ENCODE measurements at places on chromosomes 1 and 21.

- DNase-seq = no peak
Measured at GRCh38 chr21:15250384-15250783, 185.6 kb upstream of the NRIP1 start.

GRCh38 chr1:53964109-53964508 is 18.0 kb downstream of the LRRC42 start:
- no peak for DNase-seq

GRCh38 chr1:12080156-12080555 is 17.1 kb downstream of the TNFRSF8 start:
- no peak for DNase-seq

DNA sequence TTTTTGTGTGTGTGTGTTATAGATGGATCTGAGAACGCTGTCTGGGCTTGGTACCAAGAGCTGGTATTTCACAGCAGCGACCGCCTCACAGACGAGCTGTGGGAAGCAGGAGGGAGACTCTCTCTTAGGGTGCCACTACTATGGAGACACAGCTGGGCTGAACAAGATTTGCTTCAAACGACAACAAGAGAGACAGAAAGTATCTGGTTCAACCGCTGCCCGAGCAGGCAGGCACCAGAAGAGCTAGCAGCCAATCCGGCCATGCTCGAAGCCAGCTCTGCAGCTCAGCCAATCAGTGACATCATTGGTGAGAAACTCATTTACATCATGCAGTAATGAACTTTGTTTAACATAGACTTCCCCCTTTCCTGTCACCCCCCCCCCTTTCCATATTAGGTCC is 341.3 kb downstream of the USP25 start:
- DNase-seq = no peak

- no peak for DNase-seq
Measured at GRCh38 chr1:109762821-109763645, 690 bp downstream of the EPS8L3 start.

DNA sequence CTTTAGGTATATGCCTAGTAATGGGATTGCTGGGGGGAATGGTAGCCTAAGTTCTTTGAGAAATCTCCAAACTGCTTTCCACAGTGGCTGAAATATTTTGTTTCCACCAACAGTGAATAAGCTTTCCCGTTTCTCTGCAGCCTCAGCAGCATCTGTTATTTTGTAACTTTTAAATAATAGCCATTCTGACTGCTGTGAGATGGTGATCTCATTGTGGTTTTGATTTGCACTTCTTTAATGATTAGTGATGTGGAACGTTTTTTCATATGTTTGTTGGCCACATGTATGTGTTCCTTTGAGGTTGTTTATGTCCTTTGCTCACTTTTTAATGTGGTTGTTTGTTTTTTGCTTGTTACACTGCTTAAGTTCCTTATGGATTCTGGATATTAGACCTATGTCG is 237.4 kb downstream of the CENPF start:
- DNase-seq = no peak

DNA sequence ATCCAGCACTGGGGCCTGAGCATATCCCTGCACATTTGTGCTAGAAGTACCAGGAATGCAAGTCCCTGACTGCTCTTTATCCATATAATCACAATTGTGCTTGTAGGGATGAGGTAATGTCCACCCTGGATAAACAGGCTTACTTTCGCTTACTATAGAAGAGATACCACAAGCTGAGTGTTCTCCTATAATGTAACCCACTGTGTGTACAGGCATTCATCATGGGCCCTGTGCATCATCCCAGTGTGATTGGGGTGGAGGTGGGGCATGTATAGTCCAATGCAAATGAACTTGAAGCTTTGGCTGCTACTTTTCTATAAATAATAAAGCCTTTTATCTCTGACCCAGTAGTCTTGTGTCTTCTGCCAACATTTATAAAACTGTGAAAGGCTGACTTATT is 69.3 kb downstream of the MAN1A2 start:
- no peak for DNase-seq

GRCh38 chr1:230005040-230005439 is 62.0 kb upstream of the GALNT2 start:
- no peak for DNase-seq

- DNase-seq = no peak
Measured at GRCh38 chr1:54011316-54012007, 6.5 kb downstream of the LDLRAD1 start.

- DNase-seq = no peak
Measured at GRCh38 chr1:229139331-229140118, 131.4 kb upstream of the RAB4A start.

DNA sequence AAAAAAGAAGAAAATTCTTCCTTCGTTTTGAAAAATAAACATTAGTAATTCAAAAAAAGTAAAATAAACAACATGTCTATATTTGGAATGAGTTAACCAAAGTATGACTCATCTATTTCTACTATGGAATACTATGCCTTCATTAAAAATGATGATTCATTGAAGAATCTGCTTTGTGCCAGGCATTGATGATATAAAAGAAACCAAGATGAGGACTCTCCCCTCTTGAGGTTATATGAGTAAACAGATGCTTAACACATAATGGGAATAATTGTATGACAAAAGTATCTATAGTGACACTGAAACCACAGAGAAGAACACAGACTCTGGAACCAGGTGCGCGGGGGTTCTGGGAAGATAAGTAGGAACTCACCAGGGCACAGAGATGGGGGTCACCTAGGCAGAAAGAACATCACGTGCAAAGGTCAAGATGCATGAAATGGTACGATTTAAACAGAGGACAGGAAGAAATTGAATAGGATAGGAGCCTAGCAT is 18.8 kb downstream of the ELF3 start:
- no peak for DNase-seq

GRCh38 chr21:27040738-27041469 is 74.0 kb upstream of the ADAMTS5 start:
- DNase-seq = no peak

DNA sequence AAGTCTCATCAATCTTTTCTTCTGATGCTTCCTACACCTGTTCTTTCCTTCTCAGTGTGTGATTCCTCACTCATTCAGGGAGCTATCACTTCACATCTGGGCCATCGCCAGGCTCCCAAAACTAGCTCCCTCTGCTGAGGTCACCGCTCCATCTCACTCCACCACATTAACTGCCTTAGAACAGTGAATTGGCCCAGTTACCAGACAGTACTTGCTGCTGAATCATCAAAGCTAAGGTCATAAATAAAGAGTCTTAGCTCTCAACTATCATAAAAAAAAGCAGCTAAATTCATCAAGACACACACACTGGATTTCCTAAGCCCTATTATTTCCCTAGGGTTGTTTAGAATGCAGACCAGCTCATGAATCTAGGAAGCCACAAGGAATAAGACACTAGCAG is 18.8 kb upstream of the SRM start:
- no peak for DNase-seq

DNA sequence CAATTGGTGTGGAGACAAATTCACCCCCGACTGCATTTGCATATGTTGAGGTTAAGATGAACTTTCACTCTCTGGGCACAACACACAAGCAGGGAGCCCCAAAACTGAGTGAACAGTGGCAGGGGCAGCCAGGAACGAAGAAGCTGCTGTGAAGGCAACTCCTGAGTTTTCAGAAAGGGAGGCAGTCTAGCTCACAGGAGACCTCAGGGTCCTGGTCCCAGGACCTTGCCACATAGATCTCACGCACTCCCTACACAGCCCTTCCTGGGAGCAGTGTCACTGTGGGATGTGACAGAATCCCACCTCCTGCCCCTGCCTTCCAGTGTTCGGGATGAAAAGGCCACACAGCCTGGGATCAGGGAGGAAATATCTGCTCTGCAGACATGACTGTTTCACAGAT is 60.9 kb downstream of the KCND3 start:
- DNase-seq = no peak

DNA sequence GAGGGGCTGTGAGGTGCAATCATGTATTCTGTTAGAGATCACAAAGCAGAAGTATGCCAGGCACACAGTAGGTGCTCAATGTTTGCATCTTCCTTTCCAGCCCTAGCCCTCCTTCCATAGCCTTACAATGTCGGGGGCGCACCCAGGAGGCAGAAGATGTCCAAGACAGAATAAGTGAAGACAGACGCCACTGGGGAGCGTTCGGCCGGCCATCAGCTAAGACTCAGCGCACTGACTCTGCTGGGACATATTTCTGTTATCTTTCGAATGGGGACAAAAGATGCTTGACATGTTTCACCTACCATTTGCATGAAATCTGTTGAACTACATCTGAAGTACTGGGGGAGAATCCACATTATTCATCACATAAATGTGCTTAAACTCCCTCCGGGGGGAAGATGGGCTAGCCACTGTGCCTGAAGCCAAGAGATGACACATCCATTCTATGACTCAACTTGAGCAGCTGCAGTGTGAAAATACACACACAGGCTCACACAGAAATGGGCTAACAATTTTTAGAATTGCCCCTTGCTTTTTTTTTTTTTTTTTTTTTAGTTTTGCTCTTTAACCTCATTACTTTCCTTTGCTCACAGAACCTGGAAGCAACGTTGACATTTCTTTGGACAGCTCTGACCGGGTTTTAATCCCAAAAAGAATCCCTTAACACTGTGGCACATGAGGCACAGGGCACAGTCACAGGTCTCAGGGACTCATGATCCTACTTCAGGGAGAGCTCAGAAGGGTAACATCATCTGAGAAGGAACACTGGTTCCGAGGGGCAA is 7.9 kb downstream of the TIAM1 start:
- DNase-seq = no peak

- DNase-seq = no peak
Measured at GRCh38 chr1:204600203-204600602, 84.0 kb downstream of the MDM4 start.

DNA sequence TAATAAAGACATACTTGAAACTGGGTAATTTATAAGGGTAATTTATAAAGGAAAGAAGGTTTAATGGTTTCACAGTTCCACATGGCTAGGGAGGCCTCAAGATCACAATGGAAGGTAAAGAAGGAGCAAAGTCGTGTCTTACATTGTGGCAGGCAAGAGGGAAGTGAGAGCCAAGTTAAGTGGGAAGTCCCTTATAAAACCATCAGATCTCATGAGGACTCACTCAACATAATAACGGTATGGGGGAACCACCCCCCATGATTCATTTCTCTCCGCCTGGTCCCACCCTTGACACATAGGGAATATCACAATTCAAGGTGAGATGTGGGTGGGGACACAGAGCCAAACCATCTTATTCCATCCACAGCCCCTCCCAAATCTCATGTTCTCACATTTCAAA is 76.8 kb upstream of the ZNF678 start:
- no peak for DNase-seq

DNA sequence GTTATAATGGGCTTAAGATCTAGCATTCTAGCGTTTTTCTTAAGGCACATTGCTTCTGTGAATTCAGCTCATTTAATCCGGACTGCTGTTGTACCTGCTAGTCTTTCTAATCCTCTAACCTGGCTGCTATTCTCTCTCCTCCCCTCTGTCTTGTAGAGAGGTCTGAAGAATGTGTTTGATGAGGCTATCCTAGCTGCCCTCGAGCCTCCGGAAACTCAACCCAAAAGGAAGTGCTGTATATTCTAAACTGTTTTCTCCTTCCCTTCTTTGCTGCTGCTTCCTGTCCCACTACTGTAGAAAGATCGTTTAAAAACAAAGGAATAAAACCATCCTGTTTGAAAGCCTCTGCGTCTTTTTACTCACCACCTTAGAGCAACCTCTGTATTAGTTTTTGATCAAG is 37.3 kb downstream of the CDC42 start:
- DNase-seq = no peak

DNA sequence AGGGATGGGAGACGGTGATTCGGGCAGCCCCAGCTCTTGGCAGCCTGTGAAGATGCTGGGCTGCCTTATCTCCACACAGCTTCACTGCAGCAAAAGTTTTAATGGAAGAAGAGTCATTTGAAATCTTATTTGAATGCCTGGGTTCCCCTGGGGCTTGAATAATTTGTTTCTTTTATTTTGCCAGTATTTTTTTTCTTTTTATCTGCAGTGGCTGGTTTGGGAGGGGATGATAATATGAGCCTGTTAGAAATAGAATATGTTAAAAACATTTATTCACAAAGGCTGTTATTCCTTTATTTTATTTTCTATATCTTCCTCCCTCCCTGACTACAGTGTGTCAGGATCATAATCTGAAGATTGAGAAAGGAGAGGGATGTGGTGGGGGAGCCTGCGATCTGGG is 103.4 kb downstream of the ARHGEF10L start:
- no peak for DNase-seq

GRCh38 chr1:66138613-66139012 is 345.9 kb downstream of the PDE4B start:
- no peak for DNase-seq

GRCh38 chr1:186681801-186682200 is 1.6 kb upstream of the PTGS2 start:
- DNase-seq = no peak

DNA sequence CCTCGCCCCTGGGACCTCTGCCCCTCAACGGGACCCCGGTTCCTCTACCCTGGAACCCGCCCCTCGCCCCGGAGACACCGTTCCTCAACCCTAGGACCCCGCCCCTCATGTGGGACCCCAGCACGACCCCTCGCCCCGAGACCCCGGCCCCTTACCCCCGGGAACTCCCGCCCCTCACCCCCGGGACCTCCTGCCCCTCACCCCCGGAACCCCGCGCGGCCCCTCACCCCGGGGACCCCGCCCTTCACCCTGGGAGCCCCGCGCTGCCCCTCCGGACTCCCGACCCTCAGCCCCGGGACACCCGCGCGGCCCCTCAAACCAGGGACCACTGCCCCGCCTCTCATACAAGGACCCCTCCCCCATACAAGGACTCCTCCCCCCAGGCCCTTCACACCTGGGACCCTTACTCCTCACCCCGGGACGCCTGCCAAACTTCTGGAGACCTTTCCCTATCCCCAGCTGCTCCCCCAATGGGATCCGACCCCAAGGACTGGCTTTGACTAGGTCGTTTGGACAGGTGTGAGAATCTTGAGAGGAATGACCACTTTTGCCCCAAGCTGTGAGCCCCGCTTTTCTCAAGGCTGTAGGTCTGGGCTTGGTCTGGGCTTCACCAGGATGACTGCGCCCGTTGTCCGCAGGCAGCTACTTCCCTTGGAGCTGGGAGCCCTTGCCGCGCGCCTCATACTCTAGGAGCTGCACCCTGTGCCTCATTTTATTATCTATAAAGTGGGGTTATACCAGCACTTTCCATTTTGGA is 843 bp downstream of the DIP2A start:
- peak; percentile 4 for DNase-seq

DNA sequence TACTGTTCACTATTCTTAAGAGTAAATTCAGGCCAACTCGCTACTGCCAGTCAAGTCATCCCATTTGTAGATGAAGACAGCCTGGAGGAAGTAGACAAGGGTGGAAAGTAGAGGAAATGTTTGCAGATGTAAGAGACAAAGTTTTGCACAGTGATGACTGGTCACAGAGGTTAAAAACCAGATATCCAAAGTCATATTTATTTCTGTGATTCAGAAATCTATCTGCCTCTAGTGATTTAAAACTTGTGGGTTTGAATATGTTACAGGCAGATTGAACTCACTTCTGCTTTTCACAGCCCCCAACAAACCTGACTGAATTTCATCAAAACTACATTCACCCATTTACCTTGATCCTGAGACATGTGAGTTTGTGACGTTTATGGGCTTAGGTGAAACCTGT is 484.7 kb upstream of the C1orf87 start:
- no peak for DNase-seq

Data from activated CD8-positive, alpha-beta memory T cell treated with anti-CD3 and anti-CD28 coated beads for 1 hour (primary cell).